ENCODE measurements at places on chromosomes 4 and X. TPM values are rescaled to one million over a fixed set of nuclear protein-coding genes. Genes with fewer than 3 reads are reported as not detected.

GRCh38 chr4:7530082-7530481, 95.4 kb upstream of the PSAPL1 start:
- H3K4me1 ChIP-seq: no peaks in the 10 kb centered on the region
- H3K27ac ChIP-seq: no peak overlapping the region
- H3K36me3 ChIP-seq: no peaks in the 10 kb centered on the region
- no peak overlapping the region for H3K4me3 ChIP-seq

DNA sequence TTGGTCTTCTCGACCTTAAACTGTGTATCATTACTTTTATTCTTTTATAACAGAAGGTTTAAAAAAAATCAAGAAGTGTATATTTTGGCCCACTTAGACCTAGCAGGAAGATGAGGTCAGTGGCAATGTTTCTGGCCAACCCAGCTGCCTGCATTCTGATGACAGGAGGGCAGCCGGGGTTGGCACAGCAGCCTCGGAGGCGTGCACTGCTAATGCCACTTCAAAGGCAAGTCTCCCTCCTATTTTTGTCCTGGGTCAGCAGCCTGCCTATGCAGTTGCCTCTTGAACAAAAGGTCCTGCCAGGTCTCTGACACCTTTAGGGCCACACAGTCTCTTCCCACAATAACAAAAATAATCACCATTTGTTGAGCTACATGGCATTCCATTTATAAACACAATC, 89.4 kb upstream of the MYOZ2 start:
- no peaks in the 10 kb centered on the region for H3K4me1 ChIP-seq
- no peak for DNase-seq
- H3K27ac ChIP-seq: no peak overlapping the region
- H3K36me3 ChIP-seq: no peaks in the 10 kb centered on the region

The GAGE12F gene
- total RNA-seq: not detected

The AMTN gene
- total RNA-seq: not detected

DNA sequence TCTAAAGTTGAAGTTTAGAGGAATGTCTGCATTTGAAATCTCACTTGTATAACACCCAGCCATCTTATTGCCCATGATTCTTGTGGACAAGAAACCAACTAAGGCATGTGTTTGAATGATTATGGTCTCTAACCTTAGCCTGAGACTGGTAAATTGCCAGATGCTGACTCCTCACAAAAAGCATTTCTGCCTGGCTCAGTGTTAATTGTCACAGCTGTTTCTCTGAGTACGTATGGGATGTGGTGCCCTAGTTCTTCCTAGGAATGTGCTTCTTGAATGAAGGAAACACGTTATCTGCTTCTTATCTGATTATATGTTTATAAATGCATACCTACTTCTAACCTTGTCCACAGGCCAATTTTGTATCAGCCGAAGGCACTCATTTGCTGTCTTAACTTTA, 63.1 kb upstream of the NDP start:
- no peak for DNase-seq
- no peak overlapping the region for H3K4me3 ChIP-seq
- H3K4me1 ChIP-seq: no peaks in the 10 kb centered on the region
- no peaks in the 10 kb centered on the region for H3K36me3 ChIP-seq

GRCh38 chrX:40531056-40531826, 49.5 kb upstream of the ATP6AP2 start:
- H3K27me3 ChIP-seq: no peaks in the 10 kb centered on the region
- H3K4me3 ChIP-seq: no peak overlapping the region
- H3K27ac ChIP-seq: no peak overlapping the region
- H3K4me1 ChIP-seq: no peaks in the 10 kb centered on the region
- H3K36me3 ChIP-seq: no peaks in the 10 kb centered on the region

DNA sequence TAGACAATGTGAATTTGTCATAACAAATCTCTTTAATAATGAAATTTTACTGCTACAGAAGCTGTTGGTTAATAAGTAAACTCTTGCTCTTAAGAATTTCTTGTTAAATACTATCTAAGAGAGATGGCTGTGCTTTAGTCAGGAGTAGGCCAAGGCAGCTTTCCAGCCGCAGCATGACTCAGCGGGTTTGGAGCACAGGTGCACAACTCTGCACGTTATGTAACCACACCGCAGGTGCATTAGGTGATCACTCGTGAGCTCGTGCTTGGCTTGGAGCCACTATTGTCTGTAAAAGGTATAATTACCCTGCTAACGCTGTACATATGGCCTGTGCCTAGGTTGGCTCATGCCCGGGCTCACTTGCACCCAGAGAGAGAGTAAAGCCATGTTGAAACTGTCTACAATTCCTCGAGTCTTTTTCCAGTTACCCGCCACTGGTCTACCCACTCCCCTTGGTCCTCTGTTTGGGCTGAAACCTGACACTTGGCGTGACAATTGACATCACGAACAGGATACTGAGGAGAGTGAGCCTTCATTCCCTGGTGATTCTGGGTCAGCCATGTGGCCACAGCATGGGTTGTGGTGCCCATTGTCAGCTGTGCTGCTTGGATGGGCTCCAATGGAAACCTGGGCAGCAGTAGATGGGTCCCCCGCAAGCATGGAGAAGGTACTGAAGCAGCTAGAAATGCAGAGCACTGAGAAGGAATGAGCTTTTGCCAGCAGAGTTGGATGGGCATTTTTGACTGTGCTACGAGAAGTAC, 18.4 kb upstream of the ANAPC4 start:
- no peak for DNase-seq
- H3K27me3 ChIP-seq: no peaks in the 10 kb centered on the region
- H3K27ac ChIP-seq: no peak overlapping the region
- H3K4me1 ChIP-seq: no peaks in the 10 kb centered on the region

The DIPK2B gene
- total RNA-seq: not detected

- no peak overlapping the region for H3K4me3 ChIP-seq
- H3K27ac ChIP-seq: no peak overlapping the region
- H3K4me1 ChIP-seq: no peaks in the 10 kb centered on the region
- no peaks in the 10 kb centered on the region for H3K36me3 ChIP-seq
- no peaks in the 10 kb centered on the region for H3K27me3 ChIP-seq
- no peak for DNase-seq
These were observed 43.7 kb downstream of the LDOC1 start for GRCh38 chrX:141133272-141133671.

Data from naive thymus-derived CD4-positive, alpha-beta T cell (primary cell).